ENCODE measurements at places on chromosomes 3 and 15.

- no peak for DNase-seq
These were observed 610.8 kb downstream of the MECOM start for GRCh38 chr3:169052465-169053302.

- DNase-seq: no peak
These were observed 22.3 kb upstream of the MUSTN1 start for GRCh38 chr3:52857133-52857532.

GRCh38 chr3:117611211-117611610 is 901.6 kb downstream of the TUSC7 start:
- peak; percentile 16 for DNase-seq

DNA sequence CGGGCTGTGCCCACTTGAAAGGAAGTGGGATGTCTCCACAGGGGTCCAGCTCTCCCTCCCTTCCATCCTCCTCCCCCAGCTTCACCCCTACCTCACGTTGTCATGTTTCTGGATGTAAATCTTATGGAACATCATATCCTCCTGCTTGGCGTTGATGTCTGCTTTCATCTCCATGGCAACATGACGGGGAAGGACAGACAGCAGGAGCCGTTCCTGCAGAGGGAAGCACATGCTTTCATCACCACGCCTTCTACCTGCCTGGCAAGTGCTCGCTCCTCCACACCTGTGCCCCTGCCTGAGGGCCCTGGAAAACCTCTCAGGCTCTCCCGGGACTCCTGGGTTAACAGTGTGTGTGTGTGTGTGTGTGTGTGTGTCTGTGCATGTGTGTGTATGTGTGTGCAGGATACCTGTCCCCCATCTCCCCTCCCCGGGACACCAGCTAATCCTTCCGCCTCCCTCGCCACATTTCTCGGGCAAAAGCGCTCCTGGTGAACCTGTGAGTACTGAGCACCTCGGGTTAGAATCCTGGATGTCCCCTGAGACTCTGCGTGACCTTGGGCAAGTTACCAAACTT is 101.1 kb downstream of the ADCY5 start:
- no peak for DNase-seq

- DNase-seq: no peak
These were observed 234.2 kb downstream of the GRM7 start for GRCh38 chr3:7095116-7095515.

GRCh38 chr3:128787256-128788253 is 61.6 kb downstream of the RAB7A start:
- peak; percentile 57 for DNase-seq

- DNase-seq: peak; percentile 16
These were observed 48.7 kb upstream of the VILL start for GRCh38 chr3:37941608-37942508.

DNA sequence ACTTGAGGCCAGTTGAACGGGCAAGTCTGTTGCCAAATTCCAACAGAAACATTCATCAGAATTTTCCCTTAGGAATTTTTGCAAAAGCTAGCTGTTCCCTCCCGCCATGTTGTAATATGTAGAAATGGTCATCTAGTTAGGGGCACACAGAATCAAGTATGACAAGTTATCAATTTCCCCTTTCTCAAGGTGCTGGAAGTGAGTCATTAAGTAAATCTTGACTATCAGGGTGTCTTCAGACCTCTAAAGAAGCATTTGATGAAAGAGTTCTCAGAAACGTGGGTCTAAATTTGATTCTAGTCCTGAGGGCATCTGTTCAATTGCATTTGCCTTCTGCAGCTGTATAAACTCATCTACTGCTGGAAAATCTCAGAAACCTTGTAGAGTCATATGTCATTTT is 123.4 kb upstream of the FRMD4B start:
- DNase-seq: no peak

DNA sequence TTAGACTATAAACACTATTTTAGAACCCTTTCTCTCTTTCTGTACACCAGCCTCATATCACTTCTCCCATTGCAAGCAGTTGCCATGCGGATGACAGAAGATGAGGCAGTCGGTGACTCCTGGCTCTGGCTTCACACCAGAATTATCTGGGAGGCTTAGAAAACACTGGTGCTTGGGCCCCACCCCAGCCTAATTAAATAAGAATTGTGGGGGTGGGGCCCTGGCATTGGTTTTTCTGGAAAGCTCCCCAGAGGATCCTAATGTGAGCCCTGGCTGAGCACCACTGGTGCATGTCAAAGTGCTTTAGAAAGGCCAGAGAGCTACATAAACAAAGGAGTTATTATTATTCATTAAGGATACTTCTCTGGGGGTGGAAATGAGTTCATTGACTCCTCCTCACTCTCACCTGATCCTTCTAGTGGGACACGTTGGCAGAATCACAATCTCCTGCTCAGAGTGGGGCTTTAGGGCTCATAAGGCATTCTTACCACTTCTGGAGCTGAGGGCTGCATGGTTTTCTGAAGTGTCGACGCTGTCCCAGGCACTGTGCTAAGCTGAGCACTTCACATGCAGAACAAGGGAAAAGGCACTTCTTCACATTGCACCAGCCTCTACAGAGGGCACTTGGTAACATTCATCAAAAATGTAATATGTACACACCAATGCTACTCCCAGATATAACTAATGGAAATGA is 188.5 kb upstream of the TLE3 start:
- DNase-seq: no peak

DNA sequence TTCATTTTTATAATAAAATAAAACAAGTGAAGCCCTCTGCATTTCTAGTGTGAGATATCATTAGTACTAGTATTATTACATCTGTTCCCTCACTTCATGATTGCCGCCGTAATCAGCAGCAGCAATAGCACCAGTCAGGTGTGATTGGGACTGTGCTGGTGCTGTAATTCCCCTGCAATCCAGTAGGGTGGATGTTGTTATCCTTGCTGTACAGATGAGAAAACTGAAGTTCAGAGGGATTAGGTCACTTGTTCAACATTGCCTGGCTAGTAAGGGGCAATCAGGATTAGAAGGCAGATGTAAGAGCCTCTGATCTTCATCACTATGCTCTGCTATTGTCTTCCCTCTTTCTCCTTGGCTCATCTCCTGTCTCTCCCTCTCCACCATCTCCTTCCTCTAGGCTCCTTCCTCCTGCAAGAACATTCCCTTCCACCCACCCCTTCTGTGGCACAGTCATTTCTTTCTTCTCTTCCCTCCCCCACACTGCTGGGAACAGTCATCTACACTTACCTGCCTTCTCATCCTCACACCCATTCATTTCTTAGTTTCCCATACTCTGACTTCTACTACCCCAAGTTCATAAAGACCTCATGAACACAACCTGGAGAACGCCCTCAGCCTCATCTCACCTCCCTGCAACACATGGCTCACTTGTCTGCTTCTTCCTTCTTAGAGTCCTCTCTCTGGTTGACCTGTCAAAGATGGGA is 29.7 kb downstream of the CRYGS start:
- DNase-seq: no peak

DNA sequence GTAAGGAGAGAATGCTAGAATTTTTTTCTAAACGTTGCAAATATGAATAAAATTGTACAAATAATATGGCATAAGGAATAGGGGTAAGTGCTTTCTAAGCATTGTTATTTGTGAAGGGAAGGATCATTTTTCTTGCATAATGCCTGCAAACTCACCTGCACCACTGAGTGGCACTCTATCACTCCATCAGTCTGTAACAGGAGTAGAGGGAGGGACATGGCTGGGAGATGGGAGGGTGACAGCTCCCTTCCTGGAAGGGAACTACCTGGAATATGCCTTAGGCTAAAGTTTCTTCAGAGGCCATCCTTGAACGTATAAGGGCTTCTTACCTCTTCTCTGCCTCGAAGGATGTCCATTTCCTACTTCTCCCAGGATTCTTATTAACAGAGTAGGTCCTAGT is 3.0 kb downstream of the NAALADL2 start:
- peak; percentile 25 for DNase-seq

- no peak for DNase-seq
These were observed 16.6 kb downstream of the EAF1 start for GRCh38 chr3:15443826-15444524.

- no peak for DNase-seq
These were observed 112.9 kb downstream of the CORO2B start for GRCh38 chr15:68691705-68692104.

GRCh38 chr3:101970212-101970611 is 120.9 kb downstream of the NFKBIZ start:
- DNase-seq: no peak

- no peak for DNase-seq
These were observed 57.9 kb downstream of the TPRA1 start for GRCh38 chr3:127532561-127533203.

DNA sequence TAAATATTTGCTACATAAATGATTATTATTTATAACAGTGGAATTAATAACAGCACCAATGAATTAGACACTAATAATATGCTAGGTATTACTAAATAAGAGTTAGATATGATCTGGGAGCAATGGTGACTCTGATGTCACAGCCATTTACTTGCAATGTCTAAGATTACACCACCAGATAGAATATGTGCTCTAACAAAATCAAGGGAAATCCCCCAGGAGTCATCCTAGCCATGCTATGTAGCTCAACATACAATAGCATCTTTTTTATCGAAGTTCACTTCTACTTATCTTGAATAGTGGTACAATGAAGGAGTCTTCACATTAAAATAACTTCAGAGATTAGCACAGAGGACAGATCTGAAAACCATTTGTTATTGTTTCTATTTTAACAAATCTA is 154.0 kb downstream of the FMN1 start:
- DNase-seq: no peak

DNA sequence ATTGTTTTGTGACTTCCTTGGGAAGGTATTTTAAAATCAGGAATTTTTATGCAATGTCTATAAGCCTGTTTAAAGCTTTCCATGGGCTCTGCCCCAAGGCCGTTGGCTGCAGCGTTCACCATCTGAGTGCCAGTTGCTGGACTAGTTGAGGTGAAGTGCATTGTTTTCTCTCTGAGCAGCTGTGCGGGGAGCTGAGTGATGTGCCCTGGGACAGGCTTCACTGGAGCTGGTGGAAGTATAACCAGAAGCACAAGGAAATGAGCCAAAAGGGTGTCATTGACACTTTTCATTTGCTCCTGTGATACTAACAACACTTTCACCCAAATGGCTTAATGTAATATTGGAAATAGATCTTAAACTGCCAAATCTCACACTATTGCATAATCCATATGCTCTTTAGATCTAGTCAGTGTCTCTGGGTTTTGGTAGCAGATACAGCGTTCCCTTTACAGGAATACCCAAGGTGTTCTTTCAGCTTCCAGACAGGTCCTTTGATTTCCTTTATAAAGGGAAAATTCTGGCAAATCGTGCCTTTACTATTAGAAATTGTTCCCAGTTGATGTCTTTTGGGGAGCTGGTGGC is 29.2 kb downstream of the APH1B start:
- DNase-seq: no peak

- DNase-seq: no peak
These were observed 37.0 kb upstream of the PIK3R4 start for GRCh38 chr3:130783629-130784028.

DNA sequence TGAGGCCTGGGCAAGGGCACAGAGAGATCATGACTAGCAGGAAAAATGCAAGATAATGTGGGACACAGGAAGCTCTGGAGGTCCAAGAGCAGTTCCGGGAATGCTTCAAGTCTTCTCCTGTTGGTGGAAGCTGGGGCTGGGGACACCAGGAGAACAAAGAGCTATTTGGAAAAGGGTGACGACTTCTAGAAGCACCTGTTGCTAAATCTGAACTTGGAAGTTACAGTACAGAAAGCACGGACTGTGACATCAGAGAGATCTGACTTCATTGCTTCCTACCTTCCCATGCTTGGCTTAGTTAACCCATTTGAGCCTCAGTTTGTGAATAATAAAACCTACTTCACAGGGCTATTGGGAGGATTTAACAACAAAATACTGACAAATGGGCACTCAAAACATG is 52.7 kb upstream of the NEO1 start:
- no peak for DNase-seq

DNA sequence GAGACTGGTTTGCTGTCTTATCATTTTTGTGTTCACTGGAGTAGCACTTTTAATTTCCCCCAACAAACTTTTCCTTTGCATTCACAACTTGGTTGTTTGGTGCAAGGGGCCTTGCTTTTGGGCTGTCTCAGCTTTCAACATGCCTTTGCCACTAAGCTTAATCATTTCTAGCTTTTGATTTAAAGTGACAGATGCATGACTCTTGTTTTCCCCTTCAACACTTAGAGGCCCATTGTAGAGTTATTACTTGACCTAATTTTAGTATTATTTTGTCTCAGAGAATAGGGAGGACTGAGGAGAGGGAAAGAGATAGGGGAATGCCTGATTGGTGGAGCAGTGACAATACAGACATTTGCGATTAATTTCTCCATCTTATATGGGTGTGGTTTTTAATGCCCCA is 340.1 kb upstream of the MANF start:
- no peak for DNase-seq

DNA sequence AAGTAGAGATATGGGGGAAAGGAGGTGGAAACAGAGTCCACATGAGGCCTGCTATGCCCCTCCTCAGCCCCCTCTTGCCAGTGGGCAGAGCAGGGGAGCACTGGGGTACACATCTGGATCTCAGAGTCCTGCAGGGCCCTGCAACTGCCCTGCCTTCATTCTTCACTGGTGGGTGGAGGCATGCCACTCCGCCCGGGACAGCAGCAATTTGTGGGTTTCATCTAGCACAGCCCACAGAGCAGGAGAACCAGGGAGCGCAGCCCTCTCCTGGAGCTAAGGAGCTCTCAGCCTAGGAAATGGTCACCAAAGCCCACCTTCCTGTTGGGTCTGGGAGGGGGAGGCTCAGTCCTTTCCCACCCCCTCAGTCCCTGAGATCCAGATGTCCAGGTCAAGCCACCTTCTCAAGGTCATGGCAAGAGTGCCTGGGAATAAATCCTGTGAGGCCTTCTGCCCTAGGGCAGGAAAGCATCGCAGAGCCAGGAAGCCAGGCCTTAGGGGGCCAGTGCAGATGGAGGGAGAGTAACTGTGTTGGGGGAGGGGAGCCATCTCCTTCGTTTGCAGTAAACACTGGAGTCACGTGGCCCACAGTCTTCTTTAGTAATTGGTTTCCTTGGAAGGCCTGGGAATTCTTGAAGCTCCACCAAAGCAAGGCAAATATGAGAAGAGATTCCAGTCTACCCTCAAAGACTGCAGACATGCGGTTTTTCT is 31.0 kb downstream of the ANP32A start:
- peak; percentile 51 for DNase-seq

DNA sequence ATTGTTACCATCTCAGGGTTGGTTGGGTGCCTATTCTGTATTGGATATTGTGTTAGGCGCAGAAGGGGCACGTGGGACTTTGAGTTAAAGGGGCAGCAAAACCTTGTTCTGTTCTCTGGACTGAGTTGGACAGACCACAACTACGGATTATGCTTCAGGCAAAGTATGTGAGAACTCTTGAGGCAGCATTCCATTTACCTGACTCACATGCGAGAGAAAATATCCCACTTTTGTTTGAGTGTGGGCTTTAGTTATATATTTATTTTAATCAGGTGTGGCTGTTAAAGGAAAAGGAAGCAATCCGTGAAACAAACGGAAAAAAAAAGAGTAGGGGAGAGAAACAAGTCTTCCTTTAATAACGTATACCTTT is 627 bp upstream of the PLS1 start:
- DNase-seq: no peak

DNA sequence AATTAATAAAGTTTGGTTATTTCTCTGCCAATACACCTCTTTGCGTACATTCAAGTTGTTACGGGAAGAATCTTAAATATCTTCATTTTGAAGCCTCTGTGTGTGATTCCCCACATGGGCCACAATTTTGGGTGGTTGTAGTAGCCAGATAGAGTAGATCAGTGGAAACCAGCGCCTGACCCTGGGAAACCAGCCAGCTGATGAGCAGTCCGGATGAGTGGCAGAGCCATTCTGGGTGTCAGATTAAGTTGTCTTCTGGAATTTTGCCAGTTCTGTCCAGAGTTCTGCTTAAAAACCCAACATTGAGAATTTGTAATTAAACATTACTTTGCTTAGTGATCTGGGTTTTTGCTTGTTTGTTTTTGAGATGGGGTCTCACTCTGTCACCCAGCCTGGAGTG is 49.7 kb downstream of the MRPS25 start:
- DNase-seq: no peak

- no peak for DNase-seq
These were observed 793 bp downstream of the PCOLCE2 start for GRCh38 chr3:142888099-142888480.

All from neural progenitor cell (in vitro differentiated cells).